ENCODE measurements at places on chromosomes 1 and 21. TPM values are rescaled to one million over a fixed set of nuclear protein-coding genes. Genes with fewer than 3 reads are reported as not detected.

TMEM82 gene
- not detected for total RNA-seq

TEDDM1 gene
- total RNA-seq: not detected

ANKRD35 gene
- total RNA-seq: 0.28 TPM

LPAR3 gene
- total RNA-seq: 1.1 TPM

FCRL2 gene
- total RNA-seq: 0.33 TPM

KIRREL1 gene
- 5.9 TPM for total RNA-seq

OR14A16 gene
- not detected for total RNA-seq

RUSC1 gene
- total RNA-seq: 7.5 TPM

CRP gene
- total RNA-seq: 0.05 TPM

ZNF648 gene
- under 0.01 TPM for total RNA-seq

DCST1 gene
- not detected for total RNA-seq

KRTAP10-3 gene
- not detected for total RNA-seq

GPR25 gene
- 0.05 TPM for total RNA-seq

INSRR gene
- 0.33 TPM for total RNA-seq

CFHR2 gene
- total RNA-seq: 0.09 TPM

GPR37L1 gene
- total RNA-seq: under 0.01 TPM

ZMPSTE24 gene
- 23.4 TPM for total RNA-seq

OR10J1 gene
- total RNA-seq: not detected

G0S2 gene
- total RNA-seq: 2.8 TPM

CYP4A11 gene
- not detected for total RNA-seq

FOXO6 gene
- total RNA-seq: 1.6 TPM

Data from thymus (tissue), 14 donors.